Sigmoid colon (tissue), 7 donors: ENCODE measurements at places on chromosomes 3 and 15. TPM values are rescaled to one million over a fixed set of nuclear protein-coding genes. Genes with fewer than 3 reads are reported as not detected.

Gene NSUN3
- total RNA-seq: 10.0 TPM

DNA sequence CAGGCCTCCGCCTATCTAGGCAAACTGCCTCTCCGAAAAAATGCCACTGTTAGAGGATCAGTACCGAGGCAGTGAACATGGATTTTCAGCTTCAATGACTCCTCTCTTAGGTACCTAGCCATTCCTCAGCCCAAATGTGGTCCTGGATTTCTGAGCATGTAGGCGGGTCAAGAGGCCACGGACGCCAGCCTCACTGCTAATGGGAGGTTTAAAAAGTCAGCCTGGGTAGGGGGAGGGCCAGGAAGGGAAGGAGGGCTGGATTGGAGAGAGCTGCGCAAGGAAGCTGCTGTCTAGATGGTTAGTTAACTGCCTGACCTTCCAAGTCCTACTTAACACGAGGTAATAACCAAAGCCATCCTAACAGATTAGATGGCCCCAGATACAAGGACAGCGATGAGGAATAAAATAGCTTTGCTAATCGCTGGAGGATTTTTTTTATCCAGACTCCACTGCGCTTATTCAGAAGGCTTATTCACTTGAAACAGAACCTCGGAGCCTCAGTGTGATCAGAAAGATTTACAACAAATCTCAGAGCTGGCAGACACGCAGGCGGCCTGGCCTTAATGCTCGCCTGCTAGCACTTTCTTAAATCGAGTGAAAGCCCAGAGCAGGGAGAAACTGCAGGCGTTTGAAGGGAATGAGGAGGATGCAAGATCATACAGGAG lies 34.3 kb downstream of the TLE3 start:
- no peak for DNase-seq

- DNase-seq: no peak
These were observed 11.2 kb downstream of the CDCP1 start for GRCh38 chr3:45134758-45135521.

Gene C3orf70
- 26.0 TPM for total RNA-seq

Gene FAM43A
- total RNA-seq: 17.8 TPM

GRCh38 chr3:160968761-160969160 lies 136.4 kb downstream of the B3GALNT1 start:
- no peak for DNase-seq

Gene ADPRH
- 9.6 TPM for total RNA-seq

DNA sequence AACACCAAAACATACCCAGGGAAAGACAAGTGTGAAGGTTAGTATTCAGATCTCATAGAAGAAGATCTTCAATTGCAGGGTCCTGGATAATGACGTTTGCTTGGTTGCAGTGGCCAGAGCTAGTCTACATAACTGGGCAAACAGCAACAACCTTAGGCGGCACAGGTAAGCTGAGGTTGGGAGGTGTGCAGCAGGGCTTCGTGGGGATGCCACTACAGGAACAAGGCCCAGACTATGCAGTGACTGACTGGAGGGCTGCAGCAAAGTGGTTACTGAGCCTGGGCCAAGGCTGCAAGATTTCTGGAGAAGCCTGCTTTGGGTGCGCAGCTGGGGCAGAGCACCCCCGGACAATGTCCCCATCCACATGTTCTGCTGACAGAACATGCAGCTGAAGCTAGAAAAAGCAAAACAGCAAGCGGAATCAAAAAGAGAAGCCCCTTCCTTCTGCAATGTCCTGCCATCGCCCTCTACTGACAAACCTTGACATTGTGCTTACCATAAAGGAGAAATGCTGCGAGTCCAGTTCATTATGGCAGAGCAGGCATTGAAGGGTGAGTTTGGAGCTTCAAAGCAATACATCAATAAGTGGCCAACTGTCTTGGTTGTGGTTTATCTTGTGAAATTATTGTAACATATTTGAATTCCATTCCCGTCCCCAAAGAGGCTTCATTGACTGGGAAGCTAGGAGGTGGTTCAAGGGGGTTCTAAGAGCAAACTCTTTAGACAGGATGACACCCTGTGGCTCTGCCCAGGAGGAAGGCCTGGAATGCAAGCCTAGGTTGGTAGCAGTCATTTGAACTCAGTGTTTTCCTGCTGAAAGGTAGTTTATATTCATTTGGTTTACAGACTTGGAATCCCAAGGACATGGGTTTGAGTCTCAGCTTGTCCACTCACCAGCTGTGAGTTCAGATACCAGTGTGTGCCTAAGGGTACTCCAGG lies 217.0 kb downstream of the PDCD6IP start:
- no peak for DNase-seq

Gene RASGRP1
- 0.33 TPM for total RNA-seq

- DNase-seq: no peak
These were observed 760.6 kb downstream of the EDEM1 start for GRCh38 chr3:5948084-5948483.

DNA sequence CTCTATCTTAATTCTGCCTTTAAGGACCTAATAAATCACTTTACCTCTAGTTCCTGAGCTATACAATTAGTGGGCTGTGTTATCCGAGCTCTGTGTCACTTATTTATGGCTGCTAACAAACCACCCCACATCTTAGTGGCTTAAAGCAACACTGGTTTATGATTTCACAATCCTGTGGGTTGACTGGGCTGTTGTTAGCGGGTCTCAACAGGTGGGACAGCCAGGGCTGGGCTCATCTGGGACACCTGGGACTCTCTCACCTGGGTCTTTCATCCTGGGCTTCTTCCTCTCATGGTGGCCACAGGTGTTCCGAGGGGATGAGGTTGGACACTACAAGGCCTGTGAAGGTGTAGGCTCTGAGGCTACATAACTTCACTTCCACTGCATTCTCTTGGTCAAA lies 35.8 kb upstream of the CHST2 start:
- DNase-seq: no peak

DNA sequence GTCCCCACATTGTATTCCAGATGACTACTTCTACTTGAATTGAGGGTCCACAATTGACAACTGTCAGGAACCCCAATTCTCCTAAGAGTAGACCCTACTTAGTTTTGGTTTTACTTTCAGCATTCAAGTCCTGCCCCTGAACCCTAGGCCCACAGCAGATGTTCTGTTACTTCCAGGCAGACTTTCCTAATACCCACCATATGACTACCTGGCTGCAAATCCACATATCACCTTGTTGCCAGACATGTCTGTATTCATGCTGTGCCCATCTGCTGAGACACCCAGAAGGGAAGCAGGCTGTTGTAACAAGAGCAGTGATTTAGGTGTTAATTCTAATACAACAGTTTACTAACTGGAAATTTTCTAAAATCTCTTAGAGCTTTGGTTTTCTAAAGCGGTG lies 235.1 kb upstream of the CCDC54 start:
- no peak for DNase-seq

DNA sequence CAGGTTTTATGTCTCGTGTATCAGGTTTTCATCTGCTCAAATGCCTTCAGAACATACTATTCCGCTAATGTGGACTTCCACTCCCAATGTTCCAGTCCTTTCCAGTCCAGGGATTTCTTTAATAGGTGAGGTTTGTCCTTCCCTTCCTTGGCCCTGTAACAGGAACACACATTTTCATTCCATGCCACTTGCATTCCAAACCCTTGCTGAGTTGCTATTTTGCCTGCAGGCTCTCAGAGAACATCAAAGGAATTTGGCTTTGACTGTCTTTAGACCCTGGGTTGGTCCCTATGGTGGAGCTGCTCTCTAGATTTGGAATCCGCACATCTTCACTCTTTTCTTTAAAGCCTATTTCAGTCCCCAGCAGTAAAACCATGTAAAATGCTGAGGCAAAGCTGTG lies 12.3 kb upstream of the ALCAM start:
- no peak for DNase-seq

- no peak for DNase-seq
These were observed 232.5 kb downstream of the SQOR start for GRCh38 chr15:45867281-45867680.
